ENCODE measurements at places on chromosomes 12 and 14. TPM values are rescaled to one million over a fixed set of nuclear protein-coding genes. Genes with fewer than 3 reads are reported as not detected.
A peak's percentile ranks its signal among the peaks of the same experiment; 100 is the strongest.

Gene LTBR
- 0.63 TPM for polyA plus RNA-seq

GRCh38 chr14:94334872-94335271 is 11.7 kb upstream of the SERPINA6 start:
- no peak for DNase-seq

DNA sequence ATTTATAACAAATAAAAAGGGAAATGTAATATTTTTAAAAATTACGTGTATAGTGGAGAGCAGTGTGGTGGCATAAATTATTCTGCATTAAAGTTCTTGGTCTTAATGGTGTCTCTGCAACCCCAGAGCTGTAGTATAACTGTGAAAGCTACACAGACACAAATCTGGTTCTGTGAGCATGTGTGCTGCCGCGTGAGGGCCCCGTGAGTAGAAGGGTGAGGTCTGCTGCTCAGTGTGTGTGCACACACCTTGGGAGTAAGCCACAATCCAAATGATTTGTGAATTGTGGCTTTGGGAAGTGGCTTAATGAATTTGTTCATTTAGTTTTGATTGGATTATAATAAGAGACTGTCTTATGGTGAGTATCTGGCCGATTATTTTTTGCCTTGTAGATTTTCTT is 16.8 kb downstream of the PELI2 start:
- no peak for DNase-seq

DNA sequence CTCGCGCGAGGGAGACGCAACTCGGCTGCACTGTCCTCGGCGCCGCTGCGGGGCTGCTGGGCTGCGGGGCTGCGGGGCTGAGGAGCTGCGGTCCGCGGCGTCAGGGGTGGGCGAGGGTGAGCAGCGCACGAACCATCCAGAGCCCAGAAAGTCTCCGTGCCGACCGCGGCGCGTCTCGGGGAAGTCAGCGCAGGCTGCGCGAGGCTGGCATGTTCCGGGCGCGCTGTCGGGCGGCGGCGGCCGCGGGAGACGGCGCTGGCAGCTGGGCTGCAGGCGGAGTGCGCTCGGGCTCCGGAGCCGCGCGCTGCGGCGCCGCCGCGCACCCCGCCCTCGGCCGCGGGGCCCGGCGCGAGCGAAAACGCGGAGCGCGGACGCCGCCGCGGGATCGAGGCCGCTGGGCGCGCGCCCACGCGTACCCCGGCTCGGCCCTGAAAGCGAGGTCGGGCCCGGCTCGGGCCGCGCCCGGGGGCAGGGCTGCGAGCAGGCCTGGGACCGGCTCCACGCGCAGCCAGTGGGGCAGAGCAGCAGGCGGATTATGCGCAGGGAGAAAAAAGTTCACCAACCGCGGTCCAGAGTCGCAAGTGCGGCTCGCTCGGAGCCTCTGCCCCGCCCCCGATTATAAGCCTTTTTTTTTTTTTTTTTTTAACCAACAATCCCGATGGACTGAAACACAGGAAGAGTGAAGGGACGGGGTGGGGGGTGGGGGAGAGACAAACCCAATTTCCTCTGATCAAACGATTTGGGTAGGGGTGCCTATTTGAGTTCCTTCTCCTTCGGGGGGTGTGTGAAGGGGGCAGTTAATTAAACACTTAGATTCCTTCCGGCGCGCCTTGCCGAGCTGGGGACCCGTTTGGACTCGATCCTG is at the start of gene PRICKLE1:
Gene PRICKLE1, minus strand, starts transcription at position 282 of the 865 bp plus-strand sequence. CDS start 117,230 bp downstream, outside the sequence.
- peak; percentile 78 for DNase-seq

DNA sequence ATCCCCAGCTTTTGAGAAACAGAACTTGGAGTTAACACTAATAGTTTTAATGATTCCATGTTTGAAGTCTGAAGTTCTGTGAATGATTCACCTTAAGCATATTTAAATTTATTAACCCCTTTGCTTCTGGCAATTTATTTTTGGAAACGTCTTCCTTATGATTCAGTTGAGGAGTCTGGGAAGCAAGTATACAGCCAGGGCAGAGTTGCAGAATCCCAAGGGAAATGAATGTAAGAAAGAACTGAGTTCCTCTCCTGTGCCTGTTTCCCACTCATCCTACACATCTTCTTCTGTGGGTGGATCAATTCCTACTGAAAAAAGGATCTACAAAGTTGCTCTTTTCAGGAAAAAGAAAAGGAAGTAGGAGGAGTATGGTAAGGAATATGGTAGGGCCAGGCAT is 108.2 kb upstream of the CCDC91 start:
- DNase-seq, result no peak

- DNase-seq, result no peak
Measured at GRCh38 chr14:76313852-76314251, 62.1 kb upstream of the ESRRB start.

Gene NANOG
- not detected for polyA plus RNA-seq

DNA sequence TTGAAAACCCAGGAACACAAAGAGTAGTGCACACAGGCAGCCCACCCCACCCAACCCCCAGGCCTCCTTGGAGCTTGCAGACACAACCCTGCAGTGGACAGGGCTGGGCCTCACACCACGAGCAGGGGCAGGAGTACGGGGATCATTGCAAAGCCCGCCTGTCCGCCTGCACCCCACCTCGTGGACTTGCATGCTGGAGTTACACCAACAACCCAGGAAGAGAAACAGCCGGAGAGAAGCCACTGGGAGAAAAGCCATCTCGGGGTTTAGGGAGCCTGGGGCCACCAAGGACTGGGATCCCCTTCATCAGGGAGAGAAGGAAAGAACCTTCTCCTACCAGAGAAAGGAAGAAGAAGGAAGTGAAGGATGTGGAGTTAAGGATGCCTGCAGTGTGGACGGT is 8.2 kb downstream of the KRT84 start:
- DNase-seq, result no peak

DNA sequence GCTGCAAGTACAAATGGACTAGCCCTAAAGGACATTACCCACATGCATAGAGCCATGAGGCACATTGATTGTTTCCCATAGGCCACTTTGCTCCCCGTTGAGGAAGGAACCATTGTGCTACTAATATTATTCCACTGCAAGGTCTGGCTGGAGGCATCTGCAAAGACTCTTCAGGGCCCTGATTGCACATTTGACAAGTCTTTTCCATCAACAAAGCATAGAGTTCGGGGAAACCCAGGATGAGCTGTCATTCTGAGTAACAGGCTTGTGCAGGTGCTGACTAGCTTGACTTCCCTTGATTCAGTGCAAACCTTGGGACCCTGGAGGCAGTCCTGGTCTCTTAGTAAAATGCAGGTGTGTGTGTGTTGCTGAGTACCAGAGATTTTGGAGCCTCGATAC is 73.8 kb downstream of the SUSD6 start:
- no peak for DNase-seq

Gene CEP170B
- 0.37 TPM for polyA plus RNA-seq

DNA sequence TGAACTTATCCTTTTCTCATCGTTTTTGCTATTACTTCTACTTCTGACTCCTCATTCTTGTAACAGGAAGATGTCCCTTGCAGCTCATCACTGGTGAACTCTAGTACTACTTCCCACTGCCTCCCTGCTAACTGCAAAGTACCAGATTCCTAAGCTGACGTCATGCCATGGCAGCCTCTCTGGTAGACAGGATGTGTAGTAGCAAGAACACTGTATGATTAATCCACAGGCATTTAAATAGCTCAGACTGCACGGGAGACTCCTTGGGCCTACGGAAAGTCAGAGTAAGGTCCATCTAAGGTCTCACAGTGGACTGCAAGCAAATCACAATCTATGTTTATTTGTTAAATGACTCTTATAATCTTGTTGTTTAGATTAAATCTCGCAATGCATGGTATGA is 43.5 kb downstream of the DNAI7 start:
- no peak for DNase-seq

Gene NELL2
- 0.22 TPM for polyA plus RNA-seq

Gene EDDM3A
- polyA plus RNA-seq, result 0.26 TPM

DNA sequence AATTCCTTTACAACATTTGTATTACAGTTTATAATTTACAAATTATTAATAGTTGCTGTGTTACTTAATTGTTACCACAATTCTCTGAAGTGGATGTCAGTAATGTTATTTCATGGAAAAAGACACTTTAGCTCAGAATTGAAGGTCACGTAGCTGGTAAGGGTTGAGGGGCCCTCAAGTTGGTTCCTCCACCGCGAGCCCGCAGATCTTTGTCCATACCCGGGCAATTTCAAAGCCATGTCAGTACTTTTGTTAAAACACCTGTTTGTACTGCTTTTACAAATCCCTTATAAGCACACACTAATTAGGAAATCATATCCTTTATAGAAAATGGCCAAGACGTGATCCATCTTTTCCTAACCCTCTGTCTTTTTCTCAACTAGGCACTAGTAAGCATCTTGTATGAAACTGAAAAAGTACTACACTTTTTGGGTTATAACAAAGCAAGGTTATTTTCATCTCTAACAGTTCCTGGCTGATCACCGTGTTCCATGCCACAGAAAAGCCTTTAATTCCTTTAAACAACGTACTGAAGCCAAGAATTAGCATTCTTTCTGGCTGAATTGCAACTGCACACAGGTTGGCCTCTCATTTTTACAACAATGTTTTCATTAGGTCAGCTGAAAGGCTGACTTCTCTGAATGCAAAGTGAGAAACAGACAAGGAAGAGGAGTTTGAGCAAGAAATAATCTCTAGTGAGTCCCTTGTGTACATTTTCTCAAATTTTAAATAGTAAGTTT is 76.1 kb downstream of the CNTN1 start:
- no peak for DNase-seq

Gene ITGB7
- 216 TPM for polyA plus RNA-seq

Gene RASSF9
- not detected for polyA plus RNA-seq

Gene TMED8
- 13.1 TPM for polyA plus RNA-seq

GRCh38 chr12:52307836-52308805 is 13.1 kb downstream of the KRT83 start:
- DNase-seq, result no peak

Gene ANAPC5
- polyA plus RNA-seq, result 198 TPM

Gene GPR68
- polyA plus RNA-seq, result 0.31 TPM

GRCh38 chr12:124655698-124656516 is 88.5 kb upstream of the NCOR2 start:
- no peak for DNase-seq

Gene ASIC1
- not detected for polyA plus RNA-seq

Gene RNASE7
- not detected for polyA plus RNA-seq

Gene MYF6
- not detected for polyA plus RNA-seq

DNA sequence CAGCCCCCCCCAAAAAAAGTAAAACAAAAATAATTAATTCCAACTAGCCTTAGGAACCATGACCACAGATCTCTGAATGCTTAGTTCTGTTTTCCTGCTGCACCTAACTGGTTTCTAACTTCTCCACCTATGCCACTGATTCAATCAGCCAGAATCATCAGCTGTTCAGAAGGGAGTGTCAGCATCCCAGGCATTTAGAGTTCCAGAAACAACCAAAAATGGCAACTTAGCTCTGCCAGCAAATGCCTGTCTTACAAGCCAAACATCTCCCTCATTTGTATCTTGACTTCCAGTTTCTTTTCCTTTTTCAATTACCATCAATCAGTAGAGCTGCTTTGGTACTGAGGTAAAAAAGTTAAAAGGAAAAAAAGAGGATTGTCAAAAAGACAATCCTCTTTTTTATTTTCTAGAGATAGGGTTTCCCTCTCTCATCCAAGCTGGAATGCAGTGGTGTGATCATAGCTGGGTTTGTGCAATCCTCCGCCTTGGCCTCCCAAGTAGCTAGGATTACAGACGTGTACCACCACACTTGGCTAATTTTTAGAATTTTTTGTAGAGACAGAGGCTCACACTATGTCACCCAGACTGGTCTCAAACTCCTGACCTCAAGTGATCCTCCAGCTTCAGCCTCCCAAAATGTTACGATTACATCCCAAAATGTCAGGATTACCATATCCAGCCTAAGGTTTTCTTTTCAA is 45.2 kb upstream of the ISM2 start:
- DNase-seq, result no peak

- peak; percentile 77 for DNase-seq
Measured at GRCh38 chr14:22887260-22887989, 4.4 kb downstream of the REM2 start.

- no peak for DNase-seq
Measured at GRCh38 chr14:82223276-82223675, 689.6 kb upstream of the SEL1L start.

- no peak for DNase-seq
Measured at GRCh38 chr12:108853981-108854446, 3.4 kb downstream of the SSH1 start.

Gene KRT77
- polyA plus RNA-seq, result not detected

Gene CLEC1B
- polyA plus RNA-seq, result not detected

GRCh38 chr12:55736780-55737580 is 5.9 kb upstream of the GDF11 start:
- DNase-seq, result peak; percentile 70
